ENCODE measurements at places on chromosomes 6 and 20. TPM values are rescaled to one million over a fixed set of nuclear protein-coding genes. Genes with fewer than 3 reads are reported as not detected.

- no peak for DNase-seq
Measured at GRCh38 chr6:105561486-105561885, 158.6 kb upstream of the PREP start.

GRCh38 chr20:5214826-5215225 is 88.0 kb downstream of the CDS2 start:
- no peak for DNase-seq

SLC17A9 gene
- 0.41 TPM for total RNA-seq

GRCh38 chr6:141664744-141665143 is 468.0 kb upstream of the GJE1 start:
- DNase-seq, result no peak

ZSCAN23 gene
- 12.0 TPM for total RNA-seq
